ENCODE measurements at places on chromosomes 2 and 18.

DNA sequence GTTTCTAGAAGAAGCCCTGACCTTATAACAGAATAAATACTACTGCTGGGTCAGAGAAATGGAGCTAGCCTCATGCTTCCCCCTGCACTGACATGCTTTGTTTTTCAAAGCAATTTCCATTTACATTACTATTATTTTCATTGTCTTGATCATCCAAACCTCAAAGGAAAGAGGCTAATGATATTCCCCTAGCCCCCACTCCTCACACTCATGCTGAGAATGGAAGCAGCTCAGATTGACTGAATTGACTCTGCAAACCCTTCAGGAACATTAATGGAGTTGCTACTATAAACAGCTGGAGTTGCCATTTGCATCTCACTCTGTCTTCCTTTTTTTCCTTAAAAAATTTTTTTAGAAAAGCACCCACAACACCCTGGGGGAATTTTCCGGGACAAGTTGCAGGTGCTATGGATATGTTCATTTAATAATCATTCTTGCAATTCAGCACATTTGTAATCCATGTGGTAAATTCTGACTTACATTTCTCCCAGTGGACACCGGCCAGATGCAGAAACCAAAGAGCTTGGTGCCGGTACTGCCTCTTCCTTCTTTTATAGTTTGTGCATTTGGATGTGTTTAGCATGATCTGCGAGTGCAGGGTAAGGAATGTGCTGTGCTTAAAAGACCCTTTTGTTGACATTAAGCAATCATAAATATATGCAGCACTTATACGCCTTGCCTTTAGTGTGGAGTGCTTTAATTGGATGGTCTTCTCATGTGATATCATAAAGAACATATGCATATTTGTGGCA lies 103.3 kb upstream of the OSR1 start:
- DNase-seq = no peak

GRCh38 chr2:3598912-3599854 lies 4.3 kb downstream of the COLEC11 start:
- no peak for DNase-seq

DNA sequence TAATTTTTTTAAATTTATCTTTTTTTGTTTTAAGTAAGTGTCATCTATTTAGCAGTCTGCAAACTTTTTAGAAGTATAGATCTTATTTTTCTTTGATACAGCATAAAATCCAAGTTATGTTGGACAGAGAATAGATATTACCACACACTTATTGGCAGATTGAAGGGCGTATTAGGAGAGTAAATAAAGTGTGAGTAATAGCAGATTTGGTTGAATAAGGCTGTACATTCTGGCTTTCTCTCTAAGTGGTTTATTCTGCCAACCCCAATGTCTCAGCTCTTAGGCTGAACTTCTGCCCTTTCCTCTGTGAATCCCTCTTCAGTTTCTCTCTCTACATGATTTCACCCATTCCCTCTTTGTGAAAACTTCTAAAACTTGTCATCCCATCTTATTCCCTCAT lies 651.2 kb downstream of the DCC start:
- DNase-seq = no peak

GRCh38 chr2:126823951-126824350 lies 74.7 kb upstream of the TEX51 start:
- DNase-seq = no peak

DNA sequence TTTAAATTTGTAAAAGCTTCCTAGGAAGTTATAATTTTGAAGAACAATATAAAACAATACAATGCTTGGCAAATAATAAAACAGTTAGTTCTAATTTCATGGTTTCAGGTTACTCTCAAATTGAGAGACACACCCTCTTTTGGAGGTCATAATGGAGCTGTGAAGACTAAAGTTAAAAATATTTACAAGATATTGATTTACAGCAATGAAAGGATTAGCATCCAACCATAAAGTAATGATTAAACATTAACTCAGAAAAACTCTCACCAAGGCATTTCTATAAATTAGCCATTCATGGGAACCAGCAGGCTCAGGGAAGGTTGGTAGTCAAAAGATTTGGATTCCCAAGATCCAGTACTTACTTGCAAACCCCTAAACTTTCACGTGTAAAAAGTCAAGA lies 6.4 kb downstream of the DPP4 start:
- DNase-seq = no peak

DNA sequence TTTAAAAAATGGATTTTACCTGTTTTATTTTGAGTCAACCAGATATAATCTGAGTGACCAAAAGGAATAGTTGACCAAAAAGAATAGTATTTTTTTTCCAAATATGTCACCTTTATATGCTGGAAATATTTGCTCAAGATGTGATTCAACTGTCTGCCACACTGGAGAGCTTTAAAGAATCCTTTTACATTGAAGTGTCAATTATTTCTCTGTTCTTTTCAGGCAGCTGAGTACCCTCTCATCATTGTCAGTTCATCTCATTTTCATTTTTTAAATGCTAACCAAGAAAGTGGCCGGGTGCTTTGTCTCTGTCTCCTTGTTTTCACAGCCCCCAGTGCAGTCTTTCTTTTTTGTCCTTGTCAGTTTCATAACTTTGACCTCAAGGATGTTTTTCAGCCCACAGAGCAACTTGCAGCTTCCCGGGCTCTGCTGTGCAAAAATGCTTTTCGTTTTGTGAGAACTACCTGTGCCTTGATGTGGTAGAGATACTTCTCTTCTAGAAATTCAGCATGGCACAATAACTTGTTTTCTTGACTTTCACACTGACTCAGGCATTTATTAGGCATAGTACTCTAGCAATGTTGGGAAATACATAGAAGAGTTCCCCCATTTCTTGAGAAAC lies 23.4 kb upstream of the CERS6 start:
- DNase-seq = no peak

- no peak for DNase-seq
These were observed 38.7 kb downstream of the SDC1 start for GRCh38 chr2:20186078-20186854.

GRCh38 chr2:42138163-42139015 lies 30.8 kb upstream of the EML4 start:
- DNase-seq = no peak

- no peak for DNase-seq
These were observed 50.9 kb downstream of the FBXO48 start for GRCh38 chr2:68416081-68416675.

DNA sequence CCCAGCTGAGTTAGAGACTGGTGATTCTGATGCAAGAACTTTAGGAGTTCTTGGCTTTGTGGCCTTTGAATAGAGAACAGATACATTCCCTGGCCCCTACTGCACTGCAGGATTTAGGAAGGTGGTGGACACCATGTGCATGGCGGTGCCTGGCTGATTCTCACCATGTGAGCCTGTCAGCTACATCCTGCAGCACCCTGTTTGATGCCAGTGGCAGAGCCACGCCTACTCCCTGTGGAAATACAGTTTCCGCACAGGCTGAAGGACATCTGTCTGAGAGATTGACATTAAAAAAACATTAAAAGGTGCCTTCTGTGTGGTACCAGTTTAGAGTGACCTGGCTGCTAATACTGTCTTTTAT lies 50.0 kb downstream of the KCNE4 start:
- DNase-seq = no peak

DNA sequence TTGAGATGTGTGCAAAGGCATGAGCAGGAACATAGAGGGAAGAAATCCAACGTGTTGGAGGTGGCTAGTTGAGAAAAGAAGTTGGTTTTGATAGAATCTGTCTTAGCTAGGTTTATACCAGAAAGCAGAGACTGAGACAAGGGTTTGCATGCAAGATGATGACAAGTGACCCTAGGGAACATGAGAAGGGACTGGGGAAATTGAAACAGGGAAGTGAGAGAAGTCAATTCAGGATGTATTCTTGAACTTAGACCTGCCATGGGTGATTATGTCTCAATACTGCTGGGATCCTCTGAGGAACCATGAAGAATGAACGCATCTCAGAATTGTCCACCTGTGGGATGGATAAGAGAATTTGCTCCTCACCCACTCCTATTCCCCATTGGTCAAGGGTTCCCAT lies 20.5 kb downstream of the IL36A start:
- no peak for DNase-seq

DNA sequence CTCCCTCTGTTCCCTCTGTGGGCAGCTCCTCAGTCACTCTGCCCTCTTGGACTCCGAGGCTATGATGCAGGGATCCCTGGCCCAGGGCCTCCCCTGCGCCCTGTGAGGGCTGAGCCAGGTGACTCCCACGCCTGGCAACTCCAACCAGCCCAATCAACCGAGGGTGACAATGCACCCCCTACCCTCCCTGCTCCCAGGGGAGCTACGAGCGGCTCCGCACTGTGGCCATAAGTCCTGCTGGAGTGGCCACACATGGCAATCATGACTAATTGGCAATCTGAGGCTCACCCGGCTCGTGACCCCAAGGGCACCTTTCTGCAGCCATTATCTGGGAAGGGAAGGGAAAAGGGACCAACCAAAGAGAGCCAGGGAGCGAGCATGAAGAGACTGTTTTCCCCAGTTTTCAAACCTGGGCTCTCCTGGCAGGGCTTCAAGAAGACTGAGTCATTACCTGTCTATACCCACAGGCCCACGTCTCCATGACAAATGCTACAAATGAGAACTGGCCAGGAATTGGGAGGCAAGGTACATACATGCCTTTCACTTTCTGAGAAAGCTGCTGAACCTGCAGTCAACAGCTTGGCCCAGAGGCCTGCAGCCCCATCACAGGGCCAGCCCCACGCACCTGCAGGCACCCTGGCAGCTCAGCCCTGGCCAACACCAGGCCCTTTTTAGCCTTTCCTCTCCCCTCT lies 45.1 kb downstream of the RPL31 start:
- DNase-seq = no peak

GRCh38 chr2:29767606-29768335 lies 153.6 kb downstream of the ALK start:
- DNase-seq = no peak

DNA sequence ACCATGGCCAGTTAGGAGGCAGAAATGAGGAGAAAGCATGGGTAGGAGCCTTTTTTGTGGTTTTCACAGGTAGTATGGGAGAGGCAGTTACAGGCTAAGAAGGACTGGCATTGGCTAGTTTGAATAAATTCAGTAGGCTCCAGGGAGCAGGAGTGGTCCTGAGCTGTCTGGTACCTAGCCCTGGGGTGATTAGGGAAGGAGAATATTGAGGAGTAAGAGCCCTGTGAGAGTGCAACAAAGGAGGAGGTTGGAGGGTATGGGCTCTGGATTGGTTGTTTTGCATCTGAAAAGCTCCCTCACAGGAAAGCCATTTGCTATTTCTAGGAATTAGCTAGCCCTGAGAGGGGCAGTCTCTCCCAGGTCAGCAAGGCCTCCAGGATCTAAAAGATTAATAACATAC lies 13.3 kb upstream of the TCF7L1 start:
- no peak for DNase-seq

GRCh38 chr2:70826696-70827350 lies 6.4 kb upstream of the CLEC4F start:
- DNase-seq = no peak

GRCh38 chr2:64620661-64621060 lies 33.1 kb downstream of the SERTAD2 start:
- DNase-seq = no peak

DNA sequence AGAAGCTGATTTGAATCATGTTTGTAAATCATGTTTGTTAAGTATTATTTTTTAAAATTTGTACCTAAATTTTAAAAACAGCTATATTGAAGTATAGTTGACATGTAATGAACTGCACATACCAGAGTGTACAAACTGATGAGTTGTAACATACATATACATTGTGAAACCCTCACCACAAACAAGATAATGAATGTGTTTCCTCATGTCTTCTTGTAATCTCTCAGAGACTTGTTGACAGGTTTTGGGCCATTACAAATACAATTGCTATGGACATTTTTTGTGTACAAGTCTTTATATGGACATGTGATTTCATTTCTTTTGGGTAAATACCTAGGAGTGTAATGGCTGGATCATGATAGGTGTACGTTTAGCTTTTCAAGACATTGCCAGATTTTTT lies 21.5 kb downstream of the WDR43 start:
- DNase-seq = no peak

DNA sequence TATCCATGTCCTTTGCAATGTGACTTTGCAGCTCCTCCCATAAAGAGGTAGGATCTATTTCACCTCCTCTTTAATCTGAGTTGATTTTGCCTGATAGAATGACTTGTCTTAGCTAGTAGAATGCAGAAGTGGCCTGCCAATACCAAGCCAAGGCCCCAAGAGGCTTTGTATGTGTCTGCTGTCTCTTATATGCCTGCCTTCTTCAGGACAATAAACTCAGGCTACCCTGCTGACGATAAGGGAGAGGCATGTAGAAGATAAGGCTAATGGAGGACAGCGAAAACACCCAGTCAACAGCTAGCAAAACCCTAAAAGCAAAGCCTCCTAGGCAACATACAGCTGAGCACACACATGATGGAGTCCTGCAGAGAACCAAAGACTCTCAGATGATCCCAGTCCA lies 1.8 kb upstream of the ZC3H8 start:
- DNase-seq = no peak

GRCh38 chr2:217953011-217953481 lies 49.7 kb downstream of the TNS1 start:
- DNase-seq = no peak

- DNase-seq = no peak
These were observed 107.8 kb downstream of the MEP1B start for GRCh38 chr18:32297579-32298170.

DNA sequence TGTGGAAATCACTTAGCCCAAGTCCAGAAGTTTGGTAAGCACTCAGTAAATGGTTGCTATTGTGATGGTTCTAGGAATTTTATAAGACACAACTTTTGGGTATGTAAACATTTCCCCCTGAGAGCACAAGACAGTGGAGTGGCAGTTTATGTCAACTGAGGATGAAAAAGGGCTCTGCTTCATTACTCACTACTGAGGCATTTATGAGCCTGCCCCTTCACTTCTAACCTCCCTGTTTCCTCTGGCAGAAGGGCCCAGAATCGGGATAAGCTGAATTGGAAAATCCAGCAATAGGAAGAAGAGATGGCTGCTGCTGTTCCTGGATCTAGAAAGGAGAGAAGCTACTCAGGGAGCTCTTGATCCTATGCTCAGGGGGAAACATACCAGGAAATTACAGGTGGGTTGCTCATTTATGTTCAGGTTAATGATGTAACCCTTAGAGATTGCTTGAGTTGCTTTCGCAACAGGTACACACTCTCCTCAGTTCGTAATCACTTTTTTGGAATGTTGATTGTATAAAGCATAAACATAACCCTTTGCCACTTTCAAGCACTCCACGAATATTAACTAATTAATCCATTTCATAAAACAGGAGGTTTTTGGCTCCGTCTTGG lies 46.3 kb downstream of the ADCYAP1 start:
- no peak for DNase-seq

DNA sequence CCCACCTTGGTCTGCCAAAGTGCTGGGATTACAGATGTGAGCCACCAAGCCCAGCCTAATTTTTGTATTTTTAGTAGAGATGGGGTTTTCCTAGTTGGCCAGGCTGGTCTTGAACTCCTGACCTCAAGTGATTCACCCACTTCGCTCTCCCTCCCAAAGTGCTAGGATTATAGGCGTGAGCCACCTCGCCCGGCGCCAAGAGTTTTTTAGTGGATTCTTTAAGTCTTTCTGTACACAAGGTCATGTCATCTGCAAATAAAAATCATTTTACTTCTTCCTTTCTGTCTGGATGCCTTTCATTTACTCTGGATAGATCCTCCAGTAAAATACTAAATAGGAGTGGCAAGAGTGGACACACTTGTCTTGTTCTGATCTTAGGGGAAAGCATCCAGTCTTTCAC lies 61.7 kb downstream of the KCMF1 start:
- DNase-seq = no peak

Measured in esophagus squamous epithelium (tissue), 5 donors.